Fibroblast of mammary gland (primary cell): ENCODE measurements at places on chromosomes 6 and 20.

- no peak for DNase-seq
Measured at GRCh38 chr6:148027201-148027600, 315.4 kb upstream of the SASH1 start.

DNA sequence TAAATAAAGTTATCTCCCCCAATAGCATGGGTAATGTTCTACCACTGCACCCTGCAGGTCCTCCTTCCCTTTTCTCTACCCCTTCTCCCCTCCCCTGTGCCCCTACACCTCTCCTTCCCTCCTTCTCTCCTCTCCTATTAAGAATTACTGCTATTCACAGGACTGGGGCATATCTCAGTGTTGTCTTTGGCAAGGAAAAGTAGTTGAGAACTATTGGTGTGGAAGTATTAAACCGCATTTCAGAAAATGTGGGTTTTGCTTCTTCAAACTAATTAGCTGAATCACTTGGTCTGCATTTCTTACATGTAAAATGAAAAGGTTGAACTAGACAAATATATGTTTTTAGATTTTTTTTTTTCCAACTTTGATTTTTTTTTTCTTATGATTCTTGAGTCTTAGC lies 296.3 kb downstream of the CDKAL1 start:
- DNase-seq, result no peak

- peak; percentile 60 for DNase-seq
Measured at GRCh38 chr20:32336918-32337347, 21.2 kb upstream of the ASXL1 start.

DNA sequence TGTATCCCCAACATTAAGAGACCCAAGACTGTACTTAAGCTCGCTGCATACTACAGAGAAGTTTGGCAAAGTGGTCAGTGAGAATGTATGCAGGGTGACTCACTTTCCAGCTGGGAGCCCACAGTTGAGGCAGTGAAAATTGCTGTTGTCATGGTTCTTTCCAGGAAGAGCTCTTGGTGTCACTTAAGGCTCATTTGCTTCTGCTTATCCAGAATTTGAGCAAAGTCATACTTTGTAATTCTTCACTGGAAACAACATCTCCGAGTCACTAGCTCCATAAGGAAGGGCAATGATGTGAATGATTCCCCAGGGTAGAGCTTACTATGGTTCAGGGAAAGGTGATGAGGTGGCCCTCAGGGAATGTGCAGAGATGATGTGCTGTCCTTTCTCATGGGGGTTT lies 65.4 kb upstream of the FBXL4 start:
- DNase-seq, result peak; percentile 93

- no peak for DNase-seq
Measured at GRCh38 chr6:3766214-3766613, 14.7 kb upstream of the PXDC1 start.
